ENCODE measurements at places on chromosomes 1 and 21.
A peak's percentile ranks its signal among the peaks of the same experiment; 100 is the strongest.

GRCh38 chr1:83928396-83928795, 70.5 kb downstream of the TTLL7 start:
- no peak for DNase-seq

- DNase-seq, result no peak
These were observed 63.9 kb downstream of the LYST start for GRCh38 chr1:235802573-235803346.

- no peak for DNase-seq
These were observed 29.9 kb downstream of the SPAG17 start for GRCh38 chr1:118155106-118155505.

GRCh38 chr1:166383635-166384346, 217.0 kb upstream of the FAM78B start:
- DNase-seq, result no peak

DNA sequence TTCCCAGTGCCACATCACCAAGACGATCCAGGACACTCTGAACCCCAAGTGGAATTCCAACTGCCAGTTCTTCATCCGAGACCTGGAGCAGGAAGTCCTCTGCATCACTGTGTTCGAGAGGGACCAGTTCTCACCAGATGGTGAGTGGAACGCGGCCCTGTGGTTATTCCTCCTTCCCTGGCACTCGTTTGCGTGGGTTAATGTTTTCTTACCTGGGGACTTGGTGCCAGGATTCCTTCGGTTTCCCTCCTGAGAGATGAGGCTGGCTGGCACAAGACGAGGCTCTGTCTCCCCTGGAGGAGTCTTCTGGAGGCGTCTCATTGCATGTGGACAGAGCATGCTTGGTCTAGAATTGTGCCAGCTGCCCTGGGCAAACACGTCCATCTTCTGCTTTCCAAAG, 29.3 kb downstream of the ATP5PO start:
- DNase-seq, result no peak

DNA sequence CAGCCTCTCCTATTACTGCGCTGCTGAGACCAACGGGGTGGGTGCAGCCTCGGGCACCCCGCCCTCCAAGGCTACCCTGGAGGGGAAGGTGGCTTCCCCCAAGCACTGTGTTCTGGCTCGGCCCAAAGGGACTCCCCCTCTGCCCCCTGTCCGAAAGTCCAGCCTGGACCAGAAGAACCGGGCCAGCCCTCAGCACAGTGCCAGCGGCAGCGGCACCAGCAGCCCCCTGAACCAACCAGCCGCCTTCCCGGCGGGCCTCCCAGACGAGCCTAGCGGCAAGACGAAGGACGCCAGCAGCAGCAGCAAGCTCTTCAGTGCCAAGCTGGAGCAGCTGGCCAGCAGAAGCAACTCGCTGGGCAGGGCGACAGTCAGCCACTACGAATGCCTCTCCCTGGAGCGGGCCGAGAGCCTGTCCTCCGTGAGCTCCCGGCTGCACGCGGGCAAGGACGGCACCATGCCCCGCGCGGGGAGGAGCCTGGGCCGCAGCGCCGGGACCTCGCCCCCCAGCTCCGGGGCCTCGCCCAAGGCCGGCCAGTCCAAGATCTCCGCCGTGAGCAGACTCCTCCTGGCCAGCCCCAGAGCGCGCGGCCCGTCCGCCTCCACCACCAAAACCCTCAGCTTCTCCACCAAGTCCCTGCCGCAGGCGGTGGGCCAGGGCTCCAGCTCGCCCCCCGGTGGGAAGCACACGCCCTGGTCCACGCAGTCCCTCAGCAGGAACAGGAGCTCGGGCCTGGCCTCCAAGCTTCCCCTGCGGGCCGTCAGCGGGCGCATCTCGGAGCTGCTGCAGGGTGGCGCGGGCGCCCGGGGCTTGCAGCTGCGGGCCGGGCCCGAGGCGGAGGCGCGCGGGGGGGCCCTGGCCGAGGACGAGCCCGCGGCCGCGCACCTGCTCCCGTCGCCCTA, 533.1 kb downstream of the KIF26B start:
- DNase-seq, result no peak

- no peak for DNase-seq
These were observed 145.0 kb downstream of the RASAL2 start for GRCh38 chr1:178238722-178239510.

DNA sequence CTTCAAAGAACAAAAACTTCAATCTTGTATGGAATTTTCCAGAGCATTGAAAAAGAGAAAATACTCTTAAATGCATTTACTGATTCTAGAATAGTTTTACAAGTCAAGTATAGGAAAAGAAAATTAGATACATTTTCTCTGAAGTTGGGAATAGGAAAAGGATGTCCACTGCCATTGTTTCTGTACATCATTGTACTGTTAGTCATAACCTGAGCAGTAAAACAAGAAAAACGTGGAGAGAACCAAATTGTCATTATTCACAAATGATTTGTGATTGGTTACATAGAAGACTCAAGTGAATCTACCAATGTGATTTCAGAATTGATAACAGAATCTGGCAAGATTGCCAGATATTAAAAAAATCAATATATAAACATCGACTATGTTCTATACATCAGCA, 27.4 kb downstream of the PRKACB start:
- no peak for DNase-seq

- DNase-seq, result no peak
These were observed 89.9 kb downstream of the IER5 start for GRCh38 chr1:181178241-181178879.

DNA sequence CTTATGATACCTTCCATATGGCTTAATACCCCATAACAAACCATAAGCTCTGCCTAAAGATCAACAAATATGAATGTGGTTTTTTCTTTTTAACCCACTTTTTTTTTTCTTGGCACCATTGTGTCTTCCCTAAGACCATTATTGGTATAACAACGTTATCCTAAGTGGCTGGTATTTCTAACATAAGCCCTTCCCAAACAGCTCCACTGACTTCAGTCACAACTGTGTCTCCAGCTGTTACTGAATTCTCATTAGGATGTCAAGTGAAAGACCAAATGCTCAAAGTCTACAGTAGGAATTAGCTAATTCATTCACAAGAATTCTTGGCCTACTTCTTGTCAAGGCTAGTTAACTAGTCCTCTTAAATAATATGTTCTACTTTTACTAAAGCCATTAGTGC, 4.2 kb upstream of the RXRG start:
- peak; percentile 53 for DNase-seq

DNA sequence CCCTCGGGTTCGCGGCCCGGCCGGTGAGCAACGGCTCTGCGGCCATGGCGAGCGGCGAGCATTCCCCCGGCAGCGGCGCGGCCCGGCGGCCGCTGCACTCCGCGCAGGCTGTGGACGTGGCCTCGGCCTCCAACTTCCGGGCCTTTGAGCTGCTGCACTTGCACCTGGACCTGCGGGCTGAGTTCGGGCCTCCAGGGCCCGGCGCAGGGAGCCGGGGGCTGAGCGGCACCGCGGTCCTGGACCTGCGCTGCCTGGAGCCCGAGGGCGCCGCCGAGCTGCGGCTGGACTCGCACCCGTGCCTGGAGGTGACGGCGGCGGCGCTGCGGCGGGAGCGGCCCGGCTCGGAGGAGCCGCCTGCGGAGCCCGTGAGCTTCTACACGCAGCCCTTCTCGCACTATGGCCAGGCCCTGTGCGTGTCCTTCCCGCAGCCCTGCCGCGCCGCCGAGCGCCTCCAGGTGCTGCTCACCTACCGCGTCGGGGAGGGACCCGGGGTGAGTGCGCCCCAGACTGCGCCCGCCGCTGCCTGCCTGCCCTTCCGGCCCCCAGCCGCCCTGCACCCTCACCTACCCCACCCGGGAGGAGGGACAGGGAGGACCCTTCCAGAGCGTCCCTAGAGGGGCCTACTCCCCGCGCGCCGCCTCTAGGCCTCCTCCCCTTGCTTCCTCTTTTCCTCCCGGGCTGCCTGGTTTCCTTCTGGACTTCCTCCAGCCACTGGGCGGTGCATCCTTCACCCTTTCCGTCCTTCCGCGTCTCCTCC, at the start of gene RNPEP:
Gene RNPEP, plus strand, starts transcription at position 26 of the 757 bp plus-strand sequence. Its CDS starts 19 bp downstream, at position 45.
- DNase-seq, result peak; percentile 6

DNA sequence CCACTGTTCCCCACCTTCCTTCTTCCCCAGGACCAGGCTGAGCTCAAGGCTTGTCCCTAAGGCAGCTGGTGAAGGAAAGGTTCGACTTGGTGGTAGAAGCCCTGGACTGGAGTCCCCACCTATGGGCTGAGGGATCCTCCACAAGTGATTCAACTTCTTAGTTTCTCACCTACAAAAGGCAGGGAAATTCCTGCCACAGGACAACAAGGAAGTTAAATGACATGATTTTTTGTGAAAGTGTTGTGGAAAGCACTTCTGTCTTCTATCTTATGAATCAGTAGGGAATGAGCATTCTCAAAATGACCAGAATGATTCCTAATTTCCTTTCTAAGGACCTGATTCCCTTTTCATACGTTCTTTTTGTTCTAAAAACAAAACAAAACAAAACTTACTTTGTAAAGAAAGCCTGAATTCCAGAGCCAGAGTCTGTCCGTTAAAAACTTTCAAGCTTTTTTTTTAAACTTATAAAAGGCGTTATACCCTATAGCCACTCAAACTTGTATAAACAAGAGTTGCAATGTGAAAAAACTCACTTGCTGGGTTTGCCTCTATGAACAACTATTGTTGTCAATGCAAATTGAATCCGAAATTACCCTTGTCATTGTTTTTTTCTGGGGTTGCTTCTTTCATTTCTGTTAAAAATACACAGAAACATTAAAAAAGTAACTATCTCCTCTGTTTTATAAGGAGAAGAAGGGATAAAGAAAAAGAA, 12.2 kb downstream of the KCNJ15 start:
- DNase-seq, result no peak

- peak; percentile 76 for DNase-seq
These were observed 52.5 kb downstream of the NFASC start for GRCh38 chr1:204923201-204923600.

DNA sequence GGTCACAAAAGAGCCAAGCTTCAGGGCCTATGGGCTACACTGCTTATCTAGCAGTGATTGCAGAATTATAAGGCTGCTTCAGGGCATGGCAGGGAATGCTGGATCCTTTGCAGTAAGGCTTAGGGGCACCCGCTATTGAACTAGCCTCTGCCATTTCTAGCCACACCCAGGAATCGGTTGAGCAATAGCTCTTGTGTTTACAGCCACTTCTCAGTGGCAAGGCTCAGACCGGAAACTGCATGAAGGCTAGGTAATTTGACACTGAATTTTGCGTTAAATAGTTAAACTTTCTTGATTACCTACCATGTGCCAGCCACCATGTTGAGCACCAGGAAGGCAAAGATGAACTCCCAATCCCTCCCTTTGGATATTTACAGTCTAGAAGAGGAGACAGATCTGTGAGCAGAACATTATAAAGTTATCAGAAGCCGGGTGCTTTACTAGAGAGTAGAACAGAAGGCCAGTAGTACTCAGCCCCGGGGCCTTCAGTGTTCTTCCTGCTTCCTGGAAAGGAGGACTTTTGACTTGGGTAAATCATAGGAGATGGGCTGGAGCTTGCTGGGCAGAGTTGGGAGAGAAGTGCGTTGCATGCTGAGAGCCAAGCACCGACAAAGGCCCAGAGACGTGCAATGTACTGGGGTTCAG, 98.6 kb upstream of the LPGAT1 start:
- DNase-seq, result no peak

DNA sequence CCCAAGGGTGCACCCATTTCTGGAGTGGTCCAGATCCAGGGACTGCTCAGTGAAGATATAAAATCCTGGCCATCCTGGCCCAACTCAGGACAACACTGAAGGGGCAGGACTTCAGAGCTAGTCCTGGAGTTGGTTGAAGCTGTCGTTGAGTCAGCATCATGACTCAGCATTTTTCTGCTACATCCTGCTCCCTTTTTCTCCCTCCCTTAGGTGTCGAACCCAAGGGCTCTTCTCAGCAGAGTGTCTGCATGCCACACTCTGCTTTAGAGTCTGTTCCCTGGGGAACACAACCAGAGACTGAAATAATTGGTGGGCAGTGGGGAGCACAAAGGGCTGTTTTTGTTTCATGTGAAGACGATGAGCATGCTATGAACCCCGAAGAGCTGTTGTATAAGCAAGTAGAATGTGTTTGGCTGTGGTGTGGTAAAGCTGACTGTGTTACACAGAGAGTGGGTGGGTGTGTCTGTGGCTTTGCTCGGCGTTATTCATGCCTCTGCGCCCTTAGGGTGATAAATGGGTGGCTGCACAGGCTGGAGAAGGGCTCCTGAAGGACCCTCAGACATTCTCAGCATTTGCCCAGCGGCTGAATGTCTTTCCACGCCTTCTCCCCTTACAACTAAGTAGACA, 167.2 kb downstream of the CYYR1 start:
- no peak for DNase-seq

GRCh38 chr1:169484683-169485430, 887 bp downstream of the SLC19A2 start:
- peak; percentile 41 for DNase-seq

DNA sequence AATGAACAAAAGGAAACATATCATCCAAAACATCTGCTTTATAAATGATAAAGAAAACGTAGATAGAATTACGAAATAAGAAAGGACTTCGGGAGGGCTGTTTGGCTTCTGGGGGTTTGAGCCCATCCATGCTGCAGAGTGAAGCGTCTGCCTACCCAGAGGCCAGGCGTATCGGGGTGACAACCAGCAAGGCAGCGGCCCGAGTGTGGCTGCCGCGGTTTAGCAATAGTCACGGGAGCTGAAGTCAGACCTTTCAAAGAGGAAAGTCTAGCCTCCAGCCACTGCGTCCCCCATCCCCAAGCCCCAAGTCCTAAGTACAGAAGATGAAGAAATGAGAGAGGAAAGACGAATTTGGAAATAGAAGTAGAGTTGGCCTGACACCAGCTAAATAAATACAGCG, 8.6 kb downstream of the SLC37A1 start:
- no peak for DNase-seq

GRCh38 chr1:168976267-168976666, 130.2 kb upstream of the ATP1B1 start:
- DNase-seq, result no peak

GRCh38 chr21:44020551-44020950, 8.4 kb downstream of the TRAPPC10 start:
- peak; percentile 68 for DNase-seq

DNA sequence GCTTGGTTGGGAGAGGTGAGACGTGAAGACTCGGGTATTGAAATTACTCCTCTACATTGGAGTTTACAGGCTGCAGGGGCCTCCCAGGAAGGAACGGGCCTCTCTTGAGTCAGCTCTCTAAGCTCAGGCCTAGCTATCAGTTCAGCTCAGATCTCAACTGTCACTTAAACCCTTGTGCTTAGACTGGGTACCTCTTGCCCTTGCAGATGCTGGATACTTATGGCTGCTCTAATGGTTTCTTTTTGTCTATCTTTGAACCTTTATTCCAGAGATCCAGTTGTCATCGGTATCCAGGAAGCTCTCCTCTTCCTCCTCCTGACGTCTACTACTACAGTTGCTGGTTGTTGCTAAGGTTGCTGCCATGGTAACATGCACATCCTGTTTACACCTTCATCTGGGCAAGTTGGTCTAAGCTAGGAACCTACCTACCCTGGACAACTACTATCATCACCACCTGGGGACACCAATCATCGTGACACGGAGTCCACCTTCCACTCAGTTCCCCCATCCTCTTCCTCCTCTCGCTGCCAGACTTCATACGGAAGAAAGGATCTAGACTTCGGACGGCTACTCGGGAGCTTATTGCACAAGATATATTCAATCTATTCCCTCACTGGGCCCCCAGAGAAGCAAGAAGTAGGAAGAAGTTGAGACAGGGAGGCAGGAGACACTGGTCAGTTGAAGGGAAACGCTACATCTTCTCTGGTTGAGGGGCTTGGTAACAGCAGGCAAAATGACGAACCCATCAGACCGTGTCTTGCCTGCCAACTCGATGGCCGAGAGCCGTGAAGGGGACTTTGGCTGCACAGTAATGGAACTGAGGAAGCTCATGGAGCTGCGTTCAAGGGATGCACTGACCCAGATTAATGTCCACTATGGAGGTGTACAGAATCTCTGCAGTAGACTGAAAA, 56.1 kb downstream of the ATP2B4 start:
- DNase-seq, result no peak
